Stimulated activated CD8-positive, alpha-beta memory T cell treated with anti-CD3 and anti-CD28 coated beads, Interleukin-2, amount 100 ng/mL, for 48 hours (primary cell): ENCODE measurements at places on chromosomes 4 and X.

- no peak for DNase-seq
Measured at GRCh38 chr4:171626554-171626953, 186.7 kb upstream of the GALNTL6 start.

- no peak for DNase-seq
Measured at GRCh38 chrX:43349363-43349762, 306.7 kb upstream of the MAOA start.

DNA sequence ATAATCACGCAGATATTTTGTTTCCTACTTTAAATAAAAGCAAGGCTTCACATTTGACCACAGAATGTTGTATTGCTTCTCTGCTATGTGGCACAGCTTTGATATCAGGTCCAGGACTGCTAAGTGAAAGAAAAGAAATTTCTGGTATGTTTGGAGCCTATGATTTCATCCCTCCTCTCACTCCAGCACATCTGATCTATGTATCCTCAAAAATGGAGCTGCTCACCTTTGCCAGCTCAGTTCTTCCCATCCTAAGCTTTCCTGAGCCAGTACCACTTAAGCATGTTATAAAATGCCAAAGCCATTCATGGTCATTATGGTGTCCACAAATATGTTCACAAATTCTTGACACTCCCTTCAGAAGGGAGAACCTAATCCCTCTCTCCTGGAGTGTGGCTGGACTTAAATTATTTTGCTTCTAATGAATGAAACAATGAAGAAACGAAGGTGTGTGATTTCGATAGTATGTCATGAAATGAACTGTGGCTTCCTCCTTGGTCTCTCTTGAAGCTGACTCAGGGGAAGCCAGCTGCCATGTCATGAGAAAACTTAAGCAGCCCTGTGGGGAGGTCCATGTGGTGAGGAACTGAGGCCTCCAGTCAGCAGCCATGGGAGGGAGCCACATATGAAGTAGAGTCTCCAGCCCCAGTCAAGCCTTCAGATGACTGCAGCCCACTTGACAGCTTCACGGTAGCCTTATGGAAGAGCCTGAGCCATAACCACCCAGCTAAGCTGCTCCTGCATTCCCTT lies 207.7 kb downstream of the MGST2 start:
- DNase-seq: no peak

DNA sequence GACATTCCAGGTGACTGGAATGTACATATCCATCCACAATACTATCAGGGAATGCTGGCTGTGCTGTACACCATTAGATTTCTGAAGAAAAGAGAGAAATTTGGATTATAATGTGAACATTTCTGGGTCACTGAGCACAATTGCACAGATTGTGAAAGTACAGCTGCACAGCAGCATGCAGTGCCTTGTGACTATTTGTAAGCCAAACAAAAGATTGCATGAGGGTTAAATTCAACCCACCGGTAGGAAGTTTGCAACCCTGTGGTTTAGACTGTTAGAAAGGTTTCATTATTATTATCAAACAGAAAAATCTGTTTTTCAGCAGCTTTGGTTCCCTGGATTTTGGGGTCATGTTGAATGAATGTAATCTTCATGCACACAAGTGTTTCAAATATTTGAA lies 24.5 kb downstream of the DDIT4L start:
- DNase-seq: no peak

GRCh38 chrX:153750127-153750774 lies 13.8 kb upstream of the PLXNB3 start:
- no peak for DNase-seq

- DNase-seq: no peak
Measured at GRCh38 chr4:80500613-80501012, 165.1 kb downstream of the CFAP299 start.

DNA sequence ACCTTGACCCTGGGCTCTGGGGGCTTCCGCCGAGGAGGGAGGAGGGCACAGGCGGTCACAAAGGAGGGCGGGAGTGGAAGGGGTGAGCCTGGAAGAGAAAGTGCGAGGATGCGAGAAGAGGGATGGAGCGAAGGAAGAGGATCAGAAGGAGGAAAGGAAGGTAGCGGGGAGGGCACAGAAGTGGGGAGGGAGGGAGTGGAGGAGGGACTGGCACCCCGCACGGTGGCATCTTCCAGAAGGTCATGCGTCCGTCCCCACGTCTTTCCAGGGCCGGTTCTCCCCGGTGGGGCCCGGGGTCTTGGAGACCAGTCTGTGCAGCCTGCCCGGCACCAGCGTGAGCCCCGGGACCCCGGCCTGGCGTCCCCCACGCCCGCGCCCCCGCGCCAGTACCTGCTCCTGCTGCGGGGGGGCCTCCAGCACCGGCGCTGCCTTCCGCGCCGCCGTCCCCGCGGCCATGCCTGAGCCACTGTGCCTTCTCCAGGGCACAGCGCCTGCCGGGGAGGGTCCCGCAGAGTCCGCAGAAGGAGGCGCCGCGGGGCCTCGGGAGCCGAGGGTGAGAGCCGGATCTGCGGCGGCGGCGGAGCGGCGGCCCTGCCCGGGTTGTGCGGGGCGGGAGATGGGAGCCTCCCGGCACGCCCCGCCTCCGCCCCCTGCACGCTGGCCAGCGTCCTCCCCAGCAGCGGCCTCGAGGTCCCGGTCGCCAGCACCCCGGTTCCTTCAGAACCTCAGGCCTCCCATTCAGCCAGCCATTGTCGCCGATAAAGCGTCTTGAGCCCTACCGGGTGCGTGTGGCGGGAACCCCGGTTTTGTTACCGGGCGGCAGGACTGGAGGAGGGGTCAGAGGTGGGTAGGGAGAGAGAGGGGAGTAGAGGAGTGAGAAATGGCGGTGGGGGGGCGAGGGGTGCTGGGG lies at the start of gene RNF175:
RNF175 (minus strand) TSS at position 618 of the 910 bp plus-strand sequence; CDS start at position 456, 162 bp downstream.
- no peak for DNase-seq

GRCh38 chr4:117293784-117294183 lies 208.4 kb upstream of the TRAM1L1 start:
- DNase-seq: no peak

- DNase-seq: no peak
Measured at GRCh38 chr4:131499141-131499873, 1649.8 kb upstream of the PCDH10 start.

DNA sequence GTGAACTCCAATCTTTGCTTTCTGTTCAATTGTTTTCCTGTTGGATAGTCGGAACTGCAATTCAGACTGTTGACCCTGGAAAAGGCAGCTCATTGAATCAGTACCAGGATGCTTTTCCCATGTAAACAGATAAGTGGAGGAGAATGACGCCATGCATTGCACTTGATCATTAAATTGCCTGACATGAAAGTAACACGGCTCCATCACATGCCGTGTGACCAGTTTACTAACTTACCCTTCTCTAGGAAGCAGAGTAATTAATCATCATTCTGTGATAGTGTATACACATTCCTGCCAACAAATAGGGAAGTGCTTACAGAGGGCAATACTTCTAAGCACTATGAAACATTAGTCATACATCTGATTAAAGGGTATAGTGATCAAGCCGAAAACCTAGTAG lies 101.4 kb downstream of the PPARGC1A start:
- no peak for DNase-seq

- DNase-seq: no peak
Measured at GRCh38 chr4:40628888-40629287, 776 bp downstream of the RBM47 start.

DNA sequence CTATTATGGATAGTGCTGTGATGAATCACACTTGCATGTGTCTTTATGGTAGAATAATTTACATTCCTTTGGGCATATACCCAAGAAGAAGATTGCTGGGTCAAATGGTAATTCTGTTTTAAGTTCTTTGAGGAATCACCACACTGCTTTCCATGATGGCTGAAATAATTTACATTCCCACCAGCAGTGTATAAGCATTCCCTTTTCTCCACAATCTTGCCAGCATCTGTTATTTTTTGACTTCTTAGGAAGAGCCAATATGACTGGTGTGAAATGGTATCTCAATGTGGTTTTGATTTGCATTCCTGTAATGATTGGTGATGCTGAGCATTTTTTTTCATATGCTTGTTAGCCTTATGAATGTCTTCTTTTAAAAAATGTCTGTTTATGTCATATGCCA lies 1120.2 kb downstream of the ARAP2 start:
- DNase-seq: no peak

DNA sequence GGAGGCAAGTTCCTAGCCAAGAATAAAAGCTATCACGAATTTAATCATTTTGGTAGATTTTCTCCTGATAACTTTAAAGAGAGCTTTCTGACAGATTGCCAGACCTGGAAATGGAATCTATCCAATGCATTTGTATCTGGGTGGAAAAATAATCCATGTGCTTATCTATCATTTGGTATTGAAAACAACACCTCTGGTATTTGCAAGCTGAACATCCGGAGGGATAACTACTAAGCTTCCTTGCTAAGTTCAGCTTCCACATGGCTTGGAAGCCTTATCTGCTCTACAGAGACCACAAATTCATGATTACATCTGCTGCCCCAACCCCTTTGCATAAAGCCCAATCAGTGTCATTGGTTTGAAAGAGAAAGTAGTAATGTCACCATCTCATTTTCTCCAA lies 230.7 kb downstream of the GPC3 start:
- DNase-seq: no peak

GRCh38 chrX:13147733-13148132 lies 103.3 kb upstream of the FAM9C start:
- no peak for DNase-seq

DNA sequence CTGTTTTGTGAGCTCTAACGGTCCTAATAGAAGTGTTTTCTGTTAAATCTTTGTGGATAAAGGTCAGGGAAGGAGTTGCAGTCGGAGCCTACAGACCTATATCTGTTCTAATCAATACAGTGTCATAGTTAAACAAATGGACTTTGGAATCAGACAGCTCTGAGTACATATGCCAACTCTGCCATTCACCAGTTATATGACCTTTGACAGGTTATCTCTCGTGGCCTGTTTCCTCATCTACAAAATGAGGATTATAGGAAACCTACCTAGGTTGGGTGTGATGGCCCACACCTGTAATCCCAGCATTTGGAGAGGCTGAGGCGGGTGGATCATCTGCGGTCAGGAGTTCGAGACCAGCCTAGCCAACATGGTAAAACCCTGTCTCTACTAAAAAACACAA lies 89.7 kb downstream of the MID1IP1 start:
- no peak for DNase-seq

- no peak for DNase-seq
Measured at GRCh38 chrX:133706890-133707289, 278.5 kb downstream of the GPC3 start.

GRCh38 chrX:65508851-65509250 lies 25.7 kb downstream of the LAS1L start:
- DNase-seq: no peak

GRCh38 chrX:15349046-15349445 lies 13.7 kb upstream of the PIGA start:
- no peak for DNase-seq

- no peak for DNase-seq
Measured at GRCh38 chr4:135492439-135492838, 1290.8 kb upstream of the PABPC4L start.

- no peak for DNase-seq
Measured at GRCh38 chrX:145817331-145818185, at the start of gene SLITRK2. TSS of gene SLITRK2 (plus strand) at chrX:145817829. CDS start at chrX:145822426, 4,597 bp downstream.

GRCh38 chrX:16712548-16713155 lies at the start of gene CTPS2:
TSS of gene CTPS2 (minus strand) at chrX:16712669. CDS start at chrX:16702902, 9,767 bp downstream.
- DNase-seq: no peak

DNA sequence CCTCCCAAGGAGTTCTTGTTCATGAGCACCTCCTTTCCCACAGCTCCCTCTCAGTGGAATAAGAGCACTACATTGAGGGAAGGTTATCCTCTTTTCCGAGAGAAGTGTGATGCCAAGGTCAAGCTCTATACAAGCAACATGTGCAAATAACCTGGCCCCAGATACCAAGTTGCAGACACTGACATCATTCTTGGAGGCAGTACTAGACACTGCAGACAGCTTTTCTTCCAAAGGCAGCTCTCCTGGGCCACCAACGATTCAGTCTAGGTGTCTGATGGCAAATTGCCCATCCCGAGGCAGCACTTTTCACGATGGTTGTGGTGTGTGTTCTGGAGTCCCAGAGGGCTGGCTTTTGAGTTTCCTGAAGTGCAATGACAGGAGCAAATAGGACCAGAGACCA lies 384.9 kb downstream of the TLL1 start:
- no peak for DNase-seq

- no peak for DNase-seq
Measured at GRCh38 chrX:78838709-78839108, 91.2 kb downstream of the LPAR4 start.

DNA sequence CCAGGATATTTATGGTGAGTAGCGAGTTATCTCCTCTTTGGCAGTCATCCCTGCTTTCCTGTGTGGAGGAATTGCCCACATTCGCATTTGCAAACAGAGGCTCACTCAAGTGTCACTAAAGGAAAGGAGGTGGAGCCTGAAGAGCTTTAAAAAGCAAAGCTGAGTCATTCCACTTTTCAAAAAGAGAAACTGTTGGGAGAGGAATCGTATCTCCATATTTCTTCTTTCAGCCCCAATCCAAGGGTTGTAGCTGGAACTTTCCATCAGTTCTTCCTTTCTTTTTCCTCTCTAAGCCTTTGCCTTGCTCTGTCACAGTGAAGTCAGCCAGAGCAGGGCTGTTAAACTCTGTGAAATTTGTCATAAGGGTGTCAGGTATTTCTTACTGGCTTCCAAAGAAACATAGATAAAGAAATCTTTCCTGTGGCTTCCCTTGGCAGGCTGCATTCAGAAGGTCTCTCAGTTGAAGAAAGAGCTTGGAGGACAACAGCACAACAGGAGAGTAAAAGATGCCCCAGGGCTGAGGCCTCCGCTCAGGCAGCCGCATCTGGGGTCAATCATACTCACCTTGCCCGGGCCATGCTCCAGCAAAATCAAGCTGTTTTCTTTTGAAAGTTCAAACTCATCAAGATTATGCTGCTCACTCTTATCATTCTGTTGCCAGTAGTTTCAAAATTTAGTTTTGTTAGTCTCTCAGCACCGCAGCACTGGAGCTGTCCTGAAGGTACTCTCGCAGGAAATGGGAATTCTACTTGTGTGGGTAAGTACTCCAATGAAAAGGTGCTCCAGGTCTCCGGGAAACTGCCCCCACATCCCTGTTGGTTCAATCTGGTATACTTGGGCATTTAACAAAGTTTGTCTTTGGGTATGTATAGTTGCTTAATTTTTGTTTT lies at the start of gene EGF:
EGF (plus strand) TSS at position 178 of the 890 bp plus-strand sequence; CDS start at position 631, 453 bp downstream.
- no peak for DNase-seq

DNA sequence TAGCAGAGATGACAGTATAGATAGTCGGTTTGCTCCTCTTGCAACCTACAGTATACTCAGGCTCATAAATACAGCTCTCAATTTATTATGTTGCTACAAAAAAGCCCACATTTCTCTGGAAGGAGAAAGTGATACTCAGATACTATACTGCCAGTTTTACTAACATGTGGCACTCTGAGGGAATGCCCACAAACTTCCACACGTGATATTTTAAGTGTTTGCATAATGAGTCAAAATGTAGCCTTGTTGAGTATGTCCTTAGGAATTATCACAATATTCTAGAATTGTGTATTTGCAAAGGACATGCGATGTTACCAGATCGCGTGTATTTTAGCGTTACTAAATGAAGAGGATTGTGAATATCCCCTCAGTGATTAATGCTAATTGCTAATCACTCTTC lies 929.1 kb downstream of the STIM2 start:
- DNase-seq: no peak

DNA sequence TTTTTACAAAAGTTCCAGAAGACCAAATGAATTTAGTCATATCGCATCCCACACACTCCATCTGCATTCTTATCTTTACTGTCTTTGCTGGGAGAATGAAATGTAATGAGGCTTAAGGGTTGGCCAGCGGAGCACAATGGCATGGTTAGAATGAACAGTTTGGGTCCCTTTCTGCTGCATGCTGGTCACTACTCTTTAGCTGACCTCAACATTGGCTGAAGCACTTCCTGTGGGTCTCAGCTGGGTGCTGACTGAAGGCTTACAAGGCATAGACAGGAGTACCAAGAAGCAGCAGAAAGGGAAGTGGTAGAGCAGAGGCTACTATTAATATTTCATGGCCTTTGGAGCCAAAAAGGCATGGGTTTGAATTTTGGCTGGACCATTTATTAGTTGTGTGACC lies 159.4 kb upstream of the GPC4 start:
- no peak for DNase-seq
